ENCODE measurements at places on chromosomes 11 and 22. TPM values are rescaled to one million over a fixed set of nuclear protein-coding genes. Genes with fewer than 3 reads are reported as not detected.

SLC15A3 gene
- total RNA-seq: 61.9 TPM

SAA4 gene
- total RNA-seq: not detected

TMEM86A gene
- not detected for total RNA-seq

MS4A6E gene
- not detected for total RNA-seq

GTSE1 gene
- 14.9 TPM for total RNA-seq

GGTLC3 gene
- 1.1 TPM for total RNA-seq

KRTAP5-11 gene
- total RNA-seq: not detected

VWCE gene
- not detected for total RNA-seq

ACRV1 gene
- not detected for total RNA-seq

SNX19 gene
- 136 TPM for total RNA-seq

FDX1 gene
- 15.0 TPM for total RNA-seq

MUC6 gene
- not detected for total RNA-seq

NRIP3 gene
- total RNA-seq: not detected

VPS11 gene
- 36.7 TPM for total RNA-seq

IGLL5 gene
- not detected for total RNA-seq

MAJIN gene
- not detected for total RNA-seq

CCDC82 gene
- 28.7 TPM for total RNA-seq

NELL1 gene
- total RNA-seq: not detected

MPEG1 gene
- total RNA-seq: 3.5 TPM

SEPTIN3 gene
- total RNA-seq: not detected

MYEOV gene
- 0.53 TPM for total RNA-seq

OR5M3 gene
- total RNA-seq: not detected

USP2 gene
- total RNA-seq: 35.3 TPM

PRR33 gene
- not detected for total RNA-seq

OR51E2 gene
- not detected for total RNA-seq

PKP3 gene
- 221 TPM for total RNA-seq

Data from Peyer's patch (tissue), 4 donors.